Hindlimb muscle (tissue), 1 donor: ENCODE measurements at places on chromosomes 7 and 10.

- no peak for DNase-seq
Measured at GRCh38 chr7:96546426-96546825, 163.2 kb downstream of the SEM1 start.

DNA sequence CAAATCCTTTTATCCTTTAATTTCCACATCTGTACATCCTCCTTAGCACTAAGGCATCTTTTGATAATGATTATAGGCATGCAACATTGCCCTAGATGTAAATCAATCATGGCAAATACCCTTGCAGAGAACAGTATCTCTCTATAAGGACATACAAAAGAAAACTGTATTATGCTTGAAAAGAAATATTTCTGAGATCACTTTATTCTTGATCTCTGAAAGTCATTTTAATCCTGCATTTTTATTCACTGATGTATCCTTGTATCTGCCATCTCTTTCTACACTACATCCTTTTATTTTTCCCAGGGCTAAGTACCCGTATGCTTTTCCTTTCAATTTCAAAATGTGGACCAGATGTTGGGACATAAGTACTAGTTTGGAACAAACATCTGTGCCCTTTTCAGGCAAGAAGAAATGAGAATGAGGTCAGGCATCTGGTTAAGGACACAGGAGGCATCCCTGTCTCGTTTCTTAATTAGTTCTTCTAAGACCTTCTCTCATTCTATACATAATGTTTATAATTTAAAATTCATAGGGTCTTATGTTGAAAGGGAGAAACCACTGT lies 338.6 kb downstream of the CNTNAP2 start:
- peak; percentile 11 for DNase-seq

DNA sequence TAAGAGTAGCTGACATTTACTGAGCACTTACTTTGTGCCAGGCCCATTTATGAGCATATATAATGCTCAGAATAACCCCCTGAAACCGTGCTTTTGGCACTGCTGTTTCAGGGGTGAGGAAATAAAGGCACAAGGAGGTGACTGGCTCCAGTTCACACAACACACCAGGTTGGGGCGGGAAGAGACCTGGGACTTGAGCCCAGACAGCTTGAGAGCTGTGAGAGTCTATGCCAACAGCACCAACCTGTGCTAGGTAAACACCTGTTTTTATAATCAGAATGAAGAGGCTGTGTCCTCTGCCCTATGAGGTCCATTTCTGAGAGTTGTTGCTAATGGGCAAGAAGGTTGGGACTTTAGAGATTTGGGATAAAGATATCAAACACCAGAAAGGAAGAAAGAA lies 8.8 kb upstream of the AZGP1 start:
- DNase-seq = no peak

DNA sequence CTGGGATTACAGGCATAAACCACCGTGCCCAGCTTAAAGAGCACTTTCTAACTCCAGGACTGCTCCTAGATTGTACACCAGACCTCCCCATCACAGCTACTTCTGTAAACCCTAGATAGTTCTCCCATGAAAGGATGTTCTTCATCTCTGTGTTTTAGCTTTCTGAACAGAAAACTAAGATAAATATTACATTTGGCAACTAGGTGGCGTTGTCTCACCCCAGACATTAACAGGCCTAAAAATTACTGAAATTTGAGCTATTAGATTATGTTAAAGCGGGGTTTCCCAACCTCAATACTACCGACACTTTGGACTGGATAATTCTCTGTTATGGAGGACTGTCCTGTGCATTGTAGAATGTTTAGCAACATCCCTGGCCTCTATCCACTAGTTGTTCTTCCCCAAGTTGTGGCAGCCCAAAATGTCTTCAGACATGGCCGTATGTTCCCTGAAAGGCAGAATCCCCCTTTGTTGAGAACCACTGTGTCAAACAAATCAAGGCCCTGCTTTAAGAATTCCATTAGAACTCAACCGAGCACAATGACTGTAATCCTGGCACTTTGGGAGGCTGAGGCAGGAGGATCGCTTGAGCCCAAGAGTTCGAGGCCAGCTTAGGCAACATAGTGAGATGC lies 19.1 kb downstream of the ATOH7 start:
- no peak for DNase-seq

- DNase-seq = no peak
Measured at GRCh38 chr10:94043431-94043990, 49.8 kb downstream of the PLCE1 start.

DNA sequence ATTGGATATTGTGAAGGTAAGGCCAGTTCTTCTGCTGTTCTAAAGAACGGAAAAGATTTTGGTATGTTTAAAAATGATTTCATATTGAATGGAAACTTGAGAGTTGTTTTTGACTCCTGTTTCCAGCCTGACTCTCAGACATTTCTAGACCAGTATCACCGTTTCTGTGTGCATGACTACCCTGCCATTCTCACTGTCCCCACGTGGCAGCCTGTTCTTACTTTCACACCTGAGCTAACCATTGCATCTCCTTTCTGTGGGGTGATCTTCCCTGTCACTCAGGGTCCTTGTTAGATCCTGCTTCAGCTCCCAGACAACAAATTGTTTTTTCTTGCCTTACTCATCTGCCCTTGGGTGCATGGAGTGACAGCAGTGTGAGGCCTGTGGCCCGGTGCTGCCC lies 38.9 kb downstream of the GLRX3 start:
- DNase-seq = no peak

DNA sequence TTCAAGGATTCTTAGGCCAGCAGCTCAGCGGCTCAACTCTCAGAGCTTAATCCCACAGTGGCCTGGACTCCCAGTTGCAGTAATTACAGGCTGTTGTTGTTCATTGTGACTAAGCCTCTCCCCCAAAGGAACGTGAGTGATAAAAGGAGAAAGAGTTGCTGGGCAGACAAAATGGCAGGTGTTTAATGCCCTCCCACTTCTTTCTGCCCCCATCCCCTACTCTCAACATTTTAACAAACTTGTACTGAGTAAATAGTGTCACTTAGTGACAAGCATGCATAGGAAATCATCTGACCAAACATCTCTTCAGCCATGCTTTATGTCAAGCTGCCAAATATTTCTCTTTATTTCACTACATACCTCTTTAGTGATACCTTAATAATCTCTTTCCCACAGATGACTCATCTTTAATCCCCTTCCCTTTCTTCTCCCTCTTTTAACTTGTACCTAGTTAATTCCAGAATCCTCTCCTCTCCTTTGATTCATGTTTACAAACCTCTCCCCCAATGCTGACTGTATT lies 12.4 kb upstream of the MTERF1 start:
- no peak for DNase-seq

GRCh38 chr7:31096877-31097258 lies 44.8 kb downstream of the ADCYAP1R1 start:
- DNase-seq = peak; percentile 67

DNA sequence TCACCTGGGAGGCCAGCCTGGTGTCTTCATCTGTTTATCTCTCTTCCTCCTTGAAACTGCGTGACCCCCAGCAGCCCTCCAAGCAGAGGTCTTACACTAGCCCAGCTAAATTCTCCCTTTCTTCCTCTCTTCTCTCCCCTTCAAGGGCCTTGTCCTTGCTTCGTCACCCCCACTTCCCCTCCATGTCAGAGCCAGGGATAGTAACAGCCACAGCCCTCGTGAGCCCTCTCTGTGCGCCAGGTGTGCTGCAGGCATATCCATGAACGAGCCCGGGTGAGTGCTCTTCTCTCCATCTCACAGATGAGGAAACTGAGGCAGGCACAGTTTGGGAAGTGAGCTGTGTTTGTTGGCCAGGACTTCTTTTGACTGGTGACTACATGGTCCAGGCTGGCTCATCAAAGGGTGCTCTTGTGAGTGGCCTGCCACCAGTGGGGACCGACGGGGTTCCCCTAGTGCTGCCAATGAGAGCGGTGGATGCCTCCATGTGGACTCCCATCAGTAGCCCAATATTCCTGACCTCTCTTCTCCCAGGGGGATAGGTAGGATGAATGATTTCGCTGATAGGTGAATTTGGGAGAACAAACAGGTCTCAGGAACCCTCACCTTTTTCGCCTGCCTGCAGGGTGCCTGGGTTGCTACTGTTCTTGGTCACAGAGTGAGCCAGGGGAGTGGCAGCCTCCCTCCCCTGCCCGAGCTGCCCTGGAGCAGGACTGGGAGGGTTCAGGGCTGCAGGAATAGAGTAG lies 38.1 kb downstream of the ADRA2A start:
- no peak for DNase-seq

GRCh38 chr10:14653271-14654161 lies 121.2 kb downstream of the FAM107B start:
- DNase-seq = no peak

GRCh38 chr7:1906988-1907745 lies 237.1 kb downstream of the ELFN1 start:
- DNase-seq = no peak

DNA sequence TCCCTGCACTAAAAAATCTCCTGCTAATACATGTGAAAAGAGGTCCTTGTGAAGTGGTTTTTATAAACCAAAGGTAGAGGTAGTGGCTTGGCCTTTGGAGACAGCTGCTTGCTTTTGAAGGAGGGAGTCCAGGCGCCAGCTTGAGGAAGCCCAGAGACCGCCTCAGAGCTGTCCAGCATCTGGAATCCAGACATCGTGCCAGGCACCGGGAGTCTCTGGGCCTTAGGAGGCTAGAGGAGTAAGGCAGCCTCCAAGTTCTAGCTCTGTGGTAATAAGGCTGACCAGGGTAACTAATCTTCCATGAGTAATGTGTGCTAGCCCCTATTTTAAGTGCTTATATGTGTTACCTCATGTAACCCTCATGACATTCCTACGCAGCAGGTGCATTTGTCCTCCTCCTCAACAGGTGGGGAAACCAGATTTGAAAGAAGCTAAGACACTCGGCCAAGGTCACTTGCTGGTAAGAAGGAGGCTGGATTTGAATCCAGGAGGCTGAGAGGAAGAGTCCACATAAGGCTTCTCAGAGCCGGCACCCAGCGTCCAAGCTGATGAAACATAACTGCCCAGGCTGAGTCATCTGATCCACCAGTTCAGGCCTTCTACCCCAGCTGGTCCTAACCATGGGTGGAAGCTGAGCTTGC lies 26.1 kb downstream of the PRLHR start:
- DNase-seq = no peak

- DNase-seq = no peak
Measured at GRCh38 chr10:131732631-131733127, 168.1 kb upstream of the PPP2R2D start.

DNA sequence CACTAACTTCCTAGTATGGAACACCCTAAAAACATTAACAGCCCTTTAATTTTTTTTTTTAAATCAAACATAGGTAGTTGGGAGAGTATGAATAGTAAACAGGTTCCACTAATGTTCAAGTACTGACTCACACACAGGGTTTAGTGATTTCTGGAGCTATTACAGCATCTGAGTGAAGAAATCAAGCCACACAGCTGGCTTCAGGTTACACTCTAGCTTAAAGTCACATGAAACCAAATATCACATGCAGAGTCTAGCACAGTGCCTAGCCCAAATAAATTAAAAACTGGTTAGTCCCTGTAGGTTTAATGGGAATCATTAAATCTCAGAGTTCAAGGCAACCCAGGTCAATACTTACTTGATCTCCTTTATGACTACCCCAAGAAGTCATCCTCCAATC lies 11.6 kb downstream of the PANK1 start:
- no peak for DNase-seq

GRCh38 chr10:35412003-35412723 lies 75.9 kb downstream of the CCNY start:
- no peak for DNase-seq

DNA sequence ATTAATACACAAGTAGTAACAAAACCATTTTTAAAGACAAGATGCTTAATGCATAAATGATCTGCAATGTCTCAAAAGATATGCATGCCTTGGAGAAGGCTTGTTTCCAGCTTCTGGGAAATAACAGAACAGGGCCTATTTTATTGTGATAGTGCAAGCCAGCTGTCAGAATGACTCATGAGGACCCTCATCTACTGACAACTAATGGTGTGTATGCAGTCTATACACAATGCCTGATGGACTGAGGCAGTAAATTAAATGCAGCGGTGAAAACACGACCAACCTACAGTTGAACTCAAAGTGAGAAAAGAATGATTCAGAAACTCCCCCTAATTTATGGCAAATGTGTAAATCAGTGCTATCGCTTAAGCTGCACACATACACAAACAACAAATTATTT lies 46.3 kb downstream of the VPS41 start:
- no peak for DNase-seq

DNA sequence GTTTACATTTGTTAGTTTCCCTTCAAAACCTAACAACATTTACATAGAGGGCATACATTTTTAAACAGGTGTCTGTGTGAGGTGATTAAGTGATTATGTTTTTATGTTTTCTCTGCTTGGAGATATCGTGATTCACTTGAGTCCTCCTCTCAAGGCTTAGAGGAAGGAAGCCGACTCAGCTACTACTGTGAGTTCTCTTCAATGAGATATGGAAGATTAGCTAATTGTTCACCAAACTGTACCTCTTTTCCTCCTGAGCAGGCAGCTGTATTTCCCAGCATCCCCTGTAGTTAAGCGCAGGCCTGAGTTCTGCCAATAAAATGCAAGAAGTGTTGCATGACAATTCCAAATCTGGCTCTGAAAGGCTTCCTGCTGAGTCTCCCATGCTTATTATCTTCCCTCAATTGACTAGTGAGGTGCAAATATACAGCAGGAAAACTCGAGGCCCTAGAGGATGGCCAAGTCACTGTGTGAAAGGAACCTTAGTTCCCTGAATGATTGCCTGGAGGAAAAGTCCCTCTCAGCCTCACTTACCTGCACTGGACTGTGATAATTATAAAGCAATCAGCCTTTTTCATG lies 528.7 kb downstream of the GRM8 start:
- no peak for DNase-seq

DNA sequence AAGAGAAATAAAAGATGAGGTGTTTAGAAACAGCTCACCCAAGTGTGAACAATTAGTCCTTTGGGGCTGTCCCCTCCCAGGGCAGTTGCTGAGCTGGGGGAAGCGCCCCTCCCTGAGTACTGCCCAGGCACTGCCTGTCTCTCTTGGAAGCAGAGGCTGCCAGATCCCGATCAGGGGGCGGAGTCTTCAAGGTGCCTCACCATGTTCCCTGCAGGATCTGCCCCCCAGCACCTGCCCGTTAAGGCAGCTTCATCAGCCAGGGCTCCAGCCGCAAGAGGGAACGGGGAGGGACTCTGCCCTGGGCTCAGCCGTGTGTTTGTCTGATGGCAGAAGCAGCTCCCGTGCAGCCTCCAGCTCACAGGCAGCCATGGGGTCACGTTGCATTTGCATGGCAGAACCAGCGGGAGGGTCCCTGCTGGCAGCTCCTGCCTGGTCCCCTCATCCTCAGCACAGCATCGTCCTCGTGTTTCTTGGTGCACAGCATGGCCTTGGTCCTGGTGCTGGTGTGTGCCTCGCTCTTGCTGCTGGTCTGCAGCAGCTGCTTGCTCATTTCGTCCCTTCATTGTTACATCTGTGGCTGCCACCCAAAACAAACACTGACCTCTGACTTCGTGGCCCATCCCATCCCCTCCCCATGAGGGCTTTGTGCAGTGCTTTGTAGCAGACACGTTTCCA lies 10.7 kb upstream of the DPYSL4 start:
- no peak for DNase-seq
